T1000 (cell line): ENCODE measurements at places on chromosomes 6 and 20.

DNA sequence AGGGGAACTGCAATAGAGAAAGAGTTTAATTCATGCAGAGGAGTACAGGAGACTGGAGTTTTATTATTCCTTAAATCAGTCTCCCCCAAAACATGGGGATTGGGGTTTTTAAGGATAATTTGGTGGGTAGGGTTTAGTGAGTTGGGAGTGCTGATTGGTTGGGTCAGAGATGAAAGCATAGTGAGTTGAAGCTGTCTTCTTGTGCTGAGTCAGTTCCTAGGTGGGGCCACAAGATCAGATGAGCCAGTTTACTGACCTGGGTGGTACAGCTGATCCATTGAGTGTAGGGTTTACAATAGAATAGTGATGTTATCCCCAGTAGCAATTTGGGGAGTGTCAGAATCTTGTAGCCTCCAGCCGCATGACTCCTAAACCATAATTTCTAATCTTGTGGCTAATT, 29.1 kb downstream of the GPX6 start:
- DNase-seq: no peak

DNA sequence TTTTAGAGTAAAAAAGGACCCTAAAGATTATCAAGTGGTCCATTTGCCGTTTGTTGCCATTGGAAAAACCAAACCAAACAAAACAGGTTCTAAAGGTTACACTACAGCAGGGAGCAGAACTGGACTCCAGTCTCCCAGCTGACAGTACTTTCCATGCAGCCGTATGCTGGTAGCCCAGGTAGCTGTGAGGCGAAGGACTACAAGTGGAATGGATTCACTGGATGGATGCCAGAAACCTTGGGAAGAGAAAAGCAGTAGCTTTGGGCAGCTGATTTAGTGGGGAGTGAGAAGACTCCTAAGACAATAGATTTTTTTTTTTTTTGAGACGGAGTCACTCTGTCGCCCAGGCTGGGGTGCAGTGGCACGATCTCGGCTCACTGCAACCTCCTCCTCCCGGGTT, 88.3 kb downstream of the SASH1 start:
- no peak for DNase-seq

DNA sequence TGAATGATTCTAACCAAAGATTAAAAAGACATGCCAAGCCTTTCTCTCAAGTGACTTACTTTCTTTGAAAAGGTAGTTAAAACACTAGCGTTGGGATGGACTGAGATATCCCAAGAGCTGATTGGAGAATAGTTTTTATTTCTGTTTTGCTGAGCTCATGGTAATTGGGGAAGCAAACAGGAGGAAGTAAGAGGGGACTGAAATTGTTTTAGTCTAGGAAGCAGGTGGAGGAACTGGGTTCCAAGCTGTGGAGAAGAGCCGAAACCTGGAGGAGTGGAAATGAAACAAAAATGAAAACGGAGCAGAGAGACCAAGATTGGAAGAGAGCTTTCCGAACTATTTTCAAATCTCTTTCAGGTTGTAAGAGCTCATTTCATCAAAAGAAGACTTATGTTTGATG, 59.9 kb upstream of the TENT5A start:
- no peak for DNase-seq

DNA sequence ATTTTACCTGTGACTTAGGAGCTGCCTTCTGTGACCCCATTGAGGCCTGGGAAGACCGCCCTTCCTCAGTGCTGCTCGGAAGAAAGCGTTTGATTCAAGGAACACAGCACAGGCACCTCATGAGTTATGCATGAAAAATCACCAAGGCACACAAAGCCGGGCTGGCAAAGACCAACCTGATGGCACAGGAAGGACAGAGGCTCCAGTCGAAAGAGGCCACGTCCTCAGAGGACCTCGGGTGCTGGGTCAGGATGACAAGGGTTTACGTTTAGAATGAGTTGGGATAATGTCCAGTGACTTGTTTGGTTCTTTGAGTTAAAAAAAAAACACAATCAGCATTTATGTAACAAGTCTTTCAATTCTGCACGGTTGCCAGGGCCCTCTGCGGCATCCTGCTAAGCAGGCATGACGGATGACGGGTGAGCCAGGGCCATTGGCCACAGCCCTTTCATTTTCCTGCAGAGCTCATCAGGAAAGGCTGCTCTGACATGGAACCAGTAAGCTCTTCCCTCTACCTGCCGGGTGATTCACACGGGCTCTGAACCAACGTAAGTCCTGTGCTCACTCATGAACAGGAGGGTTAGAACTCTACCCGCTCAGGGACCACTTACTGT, 112.8 kb downstream of the DACT2 start:
- no peak for DNase-seq

- DNase-seq: no peak
These were observed 160.7 kb upstream of the ARID1B start for GRCh38 chr6:156616495-156616894.

- no peak for DNase-seq
These were observed 238.2 kb downstream of the GMDS start for GRCh38 chr6:2007165-2007564.

DNA sequence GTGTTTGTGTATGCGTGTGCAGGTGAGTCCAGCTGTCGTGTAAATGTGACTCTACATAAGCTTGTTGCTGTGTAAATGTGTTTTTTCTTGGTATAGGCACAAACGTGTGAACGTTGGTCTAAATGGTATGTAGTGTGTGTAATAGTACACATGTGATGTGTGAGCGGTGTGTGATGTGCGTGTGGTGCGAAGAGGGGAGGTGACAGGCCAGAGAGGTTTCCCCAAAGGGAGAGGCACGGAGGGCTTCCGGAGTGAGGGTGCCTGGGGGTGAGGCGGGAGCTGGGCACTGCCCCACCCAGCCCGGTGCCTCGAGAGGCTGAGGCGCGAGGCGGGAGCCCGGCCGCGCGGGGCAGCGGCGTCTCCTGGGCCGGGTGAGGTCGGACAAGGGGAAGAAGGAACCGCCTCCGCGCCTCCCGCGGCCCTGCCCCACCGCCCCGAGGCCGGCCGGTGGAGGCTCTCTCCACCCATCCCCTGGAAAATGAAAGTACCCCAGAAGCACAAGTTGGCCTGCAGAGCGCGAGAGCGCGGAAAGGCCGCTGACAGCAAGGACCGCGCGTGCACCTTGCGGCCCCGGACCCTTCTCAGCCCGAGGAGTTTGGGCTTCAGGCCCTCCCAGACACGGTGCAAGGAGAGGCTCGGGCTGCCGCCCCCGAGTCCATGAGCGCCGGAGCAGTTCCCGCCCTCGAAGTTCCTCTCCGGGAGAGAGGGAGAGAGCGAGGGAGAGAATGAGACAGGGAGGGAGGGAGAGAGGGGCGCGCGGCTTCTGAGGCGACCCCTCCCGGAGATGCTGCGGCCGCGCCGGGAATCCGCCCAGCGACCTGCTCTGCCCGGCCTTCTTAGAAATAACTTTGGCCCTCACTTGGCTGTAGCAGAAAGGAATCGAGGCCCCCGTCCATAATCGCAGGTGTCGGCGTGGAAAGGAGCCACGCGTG, 43.2 kb upstream of the OSTM1 start:
- DNase-seq: peak; percentile 8

DNA sequence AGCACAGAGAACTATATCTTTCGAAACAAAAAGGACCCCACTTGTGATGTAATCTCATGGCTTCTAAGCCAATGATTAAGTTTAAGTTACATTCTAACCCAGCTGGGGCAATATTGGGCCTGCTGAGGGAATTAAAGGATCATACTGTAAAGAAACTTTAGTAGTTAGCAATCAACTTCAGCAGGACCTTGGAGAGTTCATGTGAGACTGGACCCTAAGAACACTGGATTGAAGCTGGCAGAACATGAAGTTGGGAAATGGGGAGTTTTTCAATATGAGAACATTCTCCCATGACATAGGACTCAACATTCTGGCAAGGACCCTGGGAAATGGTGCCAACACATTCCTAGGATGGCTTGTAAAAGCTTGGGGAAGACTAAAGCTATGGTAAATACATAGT, 516.2 kb downstream of the PKHD1 start:
- DNase-seq: no peak

DNA sequence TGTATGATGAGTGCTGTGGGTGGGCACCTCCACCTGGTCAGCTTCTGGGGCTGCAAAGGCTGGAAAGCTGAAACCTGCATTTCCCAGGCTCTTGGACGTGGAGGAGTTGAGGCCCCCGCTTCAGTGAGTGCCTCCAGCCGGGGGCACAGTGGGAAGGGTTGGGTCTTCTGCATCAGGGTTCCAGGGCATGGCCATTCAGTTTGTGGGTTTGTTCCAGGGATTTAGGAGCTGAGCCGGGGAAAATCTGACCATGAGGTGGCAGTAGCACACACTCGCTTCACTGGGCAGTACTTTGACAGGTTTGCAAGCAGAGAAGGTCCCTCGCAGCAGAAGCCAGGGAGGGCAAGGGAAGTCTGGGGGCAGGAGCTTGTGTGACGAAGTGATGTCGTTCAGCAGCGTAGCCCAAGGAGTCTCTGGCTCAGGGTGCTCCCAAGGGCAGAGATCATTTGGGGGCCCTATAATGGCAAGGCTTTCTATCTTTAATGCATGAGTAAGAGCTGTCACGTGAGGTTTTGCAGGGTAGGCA, 69.5 kb upstream of the SULF2 start:
- DNase-seq: no peak

GRCh38 chr6:126657561-126658175, 317.8 kb downstream of the CENPW start:
- DNase-seq: no peak

DNA sequence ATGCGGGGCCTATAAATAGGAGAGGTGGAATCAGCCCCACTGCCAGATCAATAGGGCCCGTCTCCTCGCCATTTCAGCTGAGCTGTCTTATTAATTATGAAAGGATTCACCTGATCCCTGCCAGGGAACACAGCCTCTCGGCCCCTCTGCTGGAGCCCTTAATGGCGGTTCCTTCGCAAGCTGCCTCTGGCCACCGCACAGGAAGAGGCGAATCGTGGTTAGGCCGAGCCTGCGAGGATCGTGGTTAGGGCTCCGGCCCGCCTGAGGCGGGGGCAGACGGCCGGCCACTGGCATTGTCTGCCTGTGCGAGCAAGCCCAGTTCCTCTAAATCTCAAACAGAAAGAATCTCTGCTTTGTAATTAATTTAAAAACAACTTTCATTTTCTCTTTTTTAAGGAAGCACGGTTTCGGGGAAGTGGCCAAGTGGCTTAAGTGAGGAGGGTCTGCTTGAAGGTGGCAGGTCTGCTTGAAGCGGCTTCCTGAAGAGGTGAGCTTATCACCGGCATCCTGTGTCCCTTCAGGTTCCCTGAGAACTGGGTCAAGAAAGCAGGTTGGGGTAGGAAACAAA, 9.2 kb downstream of the NRN1 start:
- DNase-seq: no peak

- DNase-seq: no peak
These were observed 158.8 kb downstream of the CDK19 start for GRCh38 chr6:110656492-110656891.

GRCh38 chr20:16145919-16146318, 427.3 kb downstream of the KIF16B start:
- DNase-seq: no peak

DNA sequence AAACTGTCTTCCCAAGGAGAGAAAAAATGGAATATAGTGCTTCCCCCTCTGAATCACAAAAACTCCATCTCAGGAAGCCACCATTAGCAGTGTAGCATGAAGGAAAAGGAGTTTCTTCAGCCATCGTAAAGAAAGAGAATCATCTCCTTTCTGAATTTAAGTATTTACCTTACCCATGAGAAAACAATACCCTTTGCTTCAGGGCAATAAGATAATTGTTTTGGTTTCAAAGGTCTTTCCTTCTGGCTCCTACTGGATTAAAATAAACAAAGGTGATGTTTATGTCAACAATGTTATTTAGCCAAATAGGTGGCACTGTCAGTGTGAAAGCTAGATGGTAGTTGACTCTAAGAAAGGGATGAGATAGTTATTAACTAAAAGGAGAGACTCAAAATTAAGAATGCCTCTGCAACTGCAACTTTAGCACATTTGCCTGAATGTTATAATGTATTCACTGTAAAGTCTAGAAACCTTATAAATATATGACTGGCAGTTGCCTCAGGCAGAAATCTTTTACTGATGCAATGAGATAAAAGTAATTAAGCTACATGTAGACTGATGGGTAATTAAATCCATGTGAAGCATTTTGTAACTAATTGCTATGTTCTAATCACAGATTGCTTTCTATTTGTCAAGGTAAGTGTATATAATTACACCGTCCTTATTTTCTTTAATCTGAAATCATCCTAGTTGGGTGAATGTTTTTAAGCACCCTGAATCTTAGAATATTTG, 399.0 kb downstream of the CDKAL1 start:
- DNase-seq: no peak

DNA sequence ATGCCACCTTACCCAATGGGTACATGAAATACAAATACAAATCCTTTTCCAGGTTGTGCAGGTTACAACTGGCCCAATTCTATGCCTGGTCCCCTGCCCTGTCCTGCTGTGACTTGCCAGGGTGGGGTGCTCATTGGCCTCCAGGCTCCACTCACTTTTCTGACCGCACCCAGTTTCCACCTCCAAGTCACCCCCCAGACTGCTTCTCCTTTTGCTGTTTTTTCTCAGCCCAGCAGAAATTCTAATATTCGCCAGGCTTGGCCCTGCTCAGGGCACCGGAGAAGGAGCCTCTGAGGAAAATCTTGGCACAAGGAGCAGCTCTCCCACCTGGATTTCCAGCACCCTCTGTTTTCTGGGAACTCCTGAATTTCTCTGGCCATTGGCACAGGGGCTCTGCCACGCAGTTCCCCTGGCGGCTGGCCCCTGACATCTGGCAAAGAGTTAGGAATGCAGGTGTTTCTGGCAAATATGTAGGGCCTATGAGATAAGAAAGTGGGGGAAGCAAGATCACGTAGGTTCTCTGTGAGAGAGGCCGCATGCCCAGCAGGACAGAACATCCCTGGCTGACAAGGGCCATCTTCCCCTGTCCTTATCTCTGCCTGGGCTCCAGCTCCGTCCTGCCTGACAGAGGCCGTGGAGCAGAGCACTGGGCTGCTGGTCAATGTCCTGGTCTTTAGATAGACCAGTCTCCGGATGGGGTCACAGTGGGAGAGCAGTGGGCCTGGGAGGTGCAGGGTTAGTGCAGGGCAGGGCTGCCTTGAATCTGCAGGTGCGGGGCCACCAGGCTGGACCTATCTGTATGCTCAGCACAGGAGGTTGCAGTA, 2.9 kb upstream of the RAET1E start:
- no peak for DNase-seq

- no peak for DNase-seq
These were observed 167.3 kb downstream of the MYLK4 start for GRCh38 chr6:2583459-2583858.

- no peak for DNase-seq
These were observed 36.0 kb upstream of the SNX9 start for GRCh38 chr6:157787080-157787479.

GRCh38 chr6:130366107-130367005, 539 bp downstream of the TMEM200A start:
- peak; percentile 32 for DNase-seq

GRCh38 chr6:27868311-27868710, 43.9 kb downstream of the OR2B2 start:
- no peak for DNase-seq

GRCh38 chr20:53284696-53285095, 308.9 kb downstream of the ZNF217 start:
- DNase-seq: no peak

DNA sequence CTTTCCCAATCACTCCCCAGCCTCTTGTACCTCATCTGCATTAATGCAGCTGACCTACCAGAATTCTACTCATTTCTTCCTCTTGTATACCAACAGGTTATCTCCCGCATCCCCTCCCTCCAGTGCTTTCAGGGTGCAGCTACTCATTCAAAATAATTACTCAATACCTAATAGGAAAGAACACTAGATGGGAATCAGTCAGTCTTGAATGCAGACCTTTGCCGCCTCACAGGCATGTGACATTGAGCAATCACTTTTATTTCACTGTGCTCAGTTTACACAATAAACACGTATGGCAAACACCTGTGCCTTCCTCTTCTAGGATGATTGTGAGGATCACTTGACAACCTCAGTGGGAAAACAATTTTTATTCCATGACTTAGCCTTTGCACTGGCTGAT, 13.3 kb downstream of the ZSCAN31 start:
- no peak for DNase-seq
